ENCODE measurements at places on chromosomes 1 and 21. TPM values are rescaled to one million over a fixed set of nuclear protein-coding genes. Genes with fewer than 3 reads are reported as not detected.

Gene ASPM
- total RNA-seq, result 2.7 TPM

Gene OR2AK2
- not detected for total RNA-seq

Gene CD1C
- total RNA-seq, result not detected

DNA sequence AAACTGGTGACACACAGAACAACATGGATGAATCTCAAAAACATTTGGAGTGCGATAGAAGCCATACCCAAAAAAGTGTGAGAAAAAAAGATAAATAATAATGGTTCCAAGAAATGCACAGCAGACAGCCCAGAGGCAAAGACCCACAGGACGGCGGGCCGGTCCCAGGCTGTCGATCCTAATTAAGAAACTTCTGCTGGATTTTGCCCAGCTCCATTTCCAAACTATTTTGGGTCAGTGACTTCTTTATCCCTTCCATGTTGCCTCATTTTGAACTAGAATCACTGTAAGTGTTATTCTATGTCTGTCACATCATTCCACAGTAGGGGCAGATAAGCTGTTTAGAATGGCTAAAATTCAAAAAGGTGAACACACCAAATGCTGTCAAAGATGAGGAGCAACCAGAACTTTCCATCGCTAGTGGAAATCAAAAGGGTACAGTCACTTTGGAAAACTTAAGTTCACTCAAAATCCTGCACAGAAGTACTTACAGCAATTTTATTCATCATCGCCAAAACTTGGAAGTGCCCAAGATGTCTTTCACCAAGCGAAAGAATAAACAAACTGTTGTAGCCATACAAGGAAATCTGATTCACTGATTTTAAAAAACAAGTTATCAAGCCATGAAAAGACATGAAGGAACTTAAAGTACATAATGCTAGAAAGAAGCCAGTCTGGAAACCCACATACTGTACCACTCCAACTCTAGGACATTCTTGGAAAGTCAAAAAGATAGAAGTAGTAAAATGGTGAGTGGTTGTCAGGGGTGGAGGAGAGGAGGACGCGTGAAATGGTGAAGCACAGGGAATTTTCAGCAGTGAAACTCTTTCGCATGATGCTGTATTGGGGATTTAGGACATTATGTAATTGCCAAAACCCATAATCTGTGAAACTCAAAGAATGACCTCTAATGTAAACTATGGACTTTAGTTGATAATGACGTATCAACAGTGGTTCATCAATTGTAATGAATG lies 7.5 kb downstream of the NBPF1 start:
- H3K27ac ChIP-seq, result no peak overlapping the region
- DNase-seq, result peak; percentile 66
- H3K4me3 ChIP-seq, result no peak overlapping the region
- no peaks in the 10 kb centered on the region for H3K27me3 ChIP-seq

- no peaks in the 10 kb centered on the region for H3K36me3 ChIP-seq
- no peaks in the 10 kb centered on the region for H3K4me1 ChIP-seq
- no peak overlapping the region for H3K27ac ChIP-seq
- peak; percentile 60 for DNase-seq
These were observed 117.5 kb upstream of the ARHGEF16 start for GRCh38 chr1:3336641-3337630.

DNA sequence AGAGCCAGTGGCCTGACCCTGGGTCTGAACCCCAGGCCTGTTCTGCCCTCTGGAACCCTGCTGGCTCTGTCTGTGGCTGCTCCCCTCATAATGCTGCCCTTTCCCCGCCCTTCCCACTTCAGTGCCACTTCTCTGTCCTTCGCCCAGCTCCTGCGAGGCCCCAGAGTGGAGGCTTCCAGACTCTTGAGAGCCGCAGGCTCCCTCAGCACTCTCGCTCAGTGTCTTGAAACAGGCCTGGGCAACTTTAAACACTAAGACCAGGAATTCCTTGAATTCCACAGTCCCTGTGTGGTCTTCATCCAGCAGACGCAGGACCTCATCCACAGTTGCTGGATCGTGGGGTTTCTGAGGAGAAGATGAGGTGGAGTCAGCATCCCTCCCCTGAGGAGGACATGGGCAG lies 3.5 kb downstream of the CRNN start:
- H3K4me1 ChIP-seq, result peaks cover 3% of the 10 kb centered on the region
- H3K36me3 ChIP-seq, result no peaks in the 10 kb centered on the region
- DNase-seq, result peak; percentile 52
- no peak overlapping the region for H3K27ac ChIP-seq

DNA sequence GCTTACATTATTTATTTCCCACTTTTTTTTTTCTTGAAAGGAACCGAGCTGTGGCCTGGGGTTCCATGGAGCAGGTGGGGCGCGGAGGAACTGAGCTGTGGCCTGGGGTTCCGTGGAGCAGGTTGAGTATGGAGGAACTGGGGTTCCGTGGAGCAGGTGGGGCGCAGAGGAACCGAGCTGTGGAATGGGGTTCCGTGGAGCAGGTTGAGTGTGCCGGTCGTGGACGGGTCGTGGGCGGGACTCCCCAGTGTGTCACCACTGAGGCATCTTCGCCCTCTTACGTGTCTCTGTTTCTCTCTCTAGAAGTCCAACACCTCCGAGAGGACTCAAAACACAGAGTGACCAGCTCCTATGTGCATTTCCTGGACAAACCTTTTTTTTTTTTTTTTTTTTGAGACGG lies 1.2 kb upstream of the SCNN1D start:
- no peak for DNase-seq
- H3K36me3 ChIP-seq, result no peaks in the 10 kb centered on the region
- H3K27ac ChIP-seq, result no peak overlapping the region
- H3K4me3 ChIP-seq, result no peak overlapping the region
